Stimulated activated CD8-positive, alpha-beta memory T cell treated with anti-CD3 and anti-CD28 coated beads, Interleukin-7, amount 100 ng/mL, for 1 hour (primary cell): ENCODE measurements at places on chromosomes 5 and 9.

DNA sequence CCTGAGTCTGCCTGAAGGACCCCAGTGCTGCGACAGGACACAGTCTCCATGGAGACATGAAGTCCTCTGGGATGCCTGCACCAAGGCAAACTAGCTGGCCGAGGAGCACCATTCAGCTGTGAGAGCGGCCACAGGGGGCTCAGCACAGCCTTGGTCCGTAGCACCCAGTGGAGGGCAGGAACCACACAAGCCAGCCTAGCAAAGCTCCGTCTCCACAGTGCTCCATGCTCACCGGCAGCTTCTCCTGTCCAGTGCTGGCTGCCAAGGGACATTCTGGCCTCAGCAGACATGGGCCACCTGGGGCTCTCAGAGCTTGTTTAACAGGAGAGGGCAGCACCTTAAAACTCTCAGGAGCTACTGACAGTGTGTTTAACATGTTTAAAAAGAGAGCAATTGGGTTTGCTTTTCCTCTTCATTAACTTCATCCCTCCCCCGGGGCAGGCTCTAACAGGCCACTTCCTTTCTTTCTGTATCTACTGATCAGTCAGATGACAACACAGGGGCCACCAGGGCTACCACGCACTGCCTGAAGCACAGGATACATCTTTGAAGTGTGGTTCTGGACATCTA, 57.0 kb downstream of the SECISBP2 start:
- DNase-seq, result no peak

- DNase-seq, result no peak
Observed at GRCh38 chr9:113504725-113505590, 41.4 kb downstream of the RGS3 start.

DNA sequence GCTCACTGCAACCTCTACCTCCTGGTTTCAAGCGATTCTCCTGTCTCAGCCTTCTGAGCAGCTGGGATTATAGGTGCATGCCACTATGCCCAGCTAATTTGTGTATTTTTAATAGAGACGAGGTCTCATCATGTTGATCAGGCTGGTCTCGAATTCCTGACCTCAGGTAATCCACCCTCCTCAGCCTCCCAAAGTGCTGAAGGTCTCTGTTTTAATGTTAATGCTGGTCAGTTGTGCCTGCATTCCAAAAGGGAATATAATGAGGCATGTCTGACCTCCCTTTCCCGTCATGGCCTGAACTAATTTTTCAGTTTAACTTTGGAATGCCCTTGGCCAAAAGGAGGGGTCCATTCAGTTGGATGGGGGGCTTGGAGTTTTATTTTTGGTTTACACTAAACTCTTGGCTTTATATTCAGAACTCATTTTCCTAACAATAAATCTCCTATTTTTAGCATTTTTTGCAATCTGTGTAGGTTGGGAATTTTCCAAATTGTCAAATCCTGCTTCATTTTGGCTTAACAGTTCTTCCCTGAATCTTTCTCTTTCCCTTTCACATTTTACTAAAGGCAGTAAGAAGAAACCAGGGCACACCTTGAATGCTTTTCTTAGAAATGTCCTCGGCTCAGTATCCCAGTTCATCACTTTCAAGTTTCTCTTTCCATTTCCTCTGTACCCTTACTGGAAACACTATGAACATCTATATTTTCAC, 1175.5 kb downstream of the MAT2B start:
- no peak for DNase-seq

- DNase-seq, result no peak
Observed at GRCh38 chr9:13628526-13628925, 349.0 kb upstream of the MPDZ start.

- no peak for DNase-seq
Observed at GRCh38 chr9:36566813-36567221, 5.9 kb upstream of the MELK start.

GRCh38 chr5:169161022-169161680, 139.8 kb downstream of the SLIT3 start:
- DNase-seq, result no peak

GRCh38 chr9:134624137-134624591, 17.4 kb upstream of the COL5A1 start:
- DNase-seq, result no peak

DNA sequence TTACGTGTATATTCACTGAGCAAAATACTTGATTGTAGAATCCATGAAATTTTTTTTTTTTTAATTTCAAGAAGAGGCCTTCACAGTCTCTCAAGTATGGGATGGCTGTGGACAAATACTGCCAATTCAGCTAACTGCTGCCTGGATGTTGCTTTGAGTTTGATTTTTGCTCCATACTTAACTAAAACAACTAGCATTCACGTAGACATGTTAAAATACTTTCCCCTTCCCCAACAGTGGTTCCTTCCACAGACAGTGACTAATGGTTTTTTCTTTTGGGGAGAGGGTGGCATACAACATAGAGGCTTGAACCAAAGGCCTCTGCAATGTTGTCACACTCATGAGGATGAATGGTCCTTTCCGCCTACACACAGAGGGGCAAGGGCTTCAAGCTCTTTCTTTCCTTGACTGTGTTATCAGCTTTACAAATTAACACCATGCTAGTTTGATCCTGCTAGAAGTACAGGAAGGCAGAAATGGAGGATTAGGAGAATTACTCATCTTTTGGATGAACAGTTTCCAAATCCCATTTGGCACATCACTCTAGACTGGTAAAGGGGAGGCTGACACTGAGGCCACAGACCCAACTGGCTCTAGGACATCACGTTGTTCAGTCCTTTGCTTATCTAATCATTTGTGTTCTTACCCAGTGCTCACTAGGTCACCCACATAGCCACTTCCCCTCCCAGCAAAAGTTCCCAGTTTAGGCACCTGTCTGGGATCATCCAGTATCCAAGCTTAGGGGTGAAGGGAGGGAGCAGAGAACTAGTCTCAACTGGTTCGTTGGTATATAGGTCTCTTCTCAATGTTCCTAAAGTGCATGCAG, 1.8 kb upstream of the LEAP2 start:
- DNase-seq, result no peak

GRCh38 chr5:175282611-175283225, 161.3 kb downstream of the DRD1 start:
- no peak for DNase-seq

GRCh38 chr9:134341306-134341705, 15.1 kb downstream of the RXRA start:
- DNase-seq, result no peak

GRCh38 chr5:95966005-95966404, 4.4 kb upstream of the ELL2 start:
- DNase-seq, result no peak

DNA sequence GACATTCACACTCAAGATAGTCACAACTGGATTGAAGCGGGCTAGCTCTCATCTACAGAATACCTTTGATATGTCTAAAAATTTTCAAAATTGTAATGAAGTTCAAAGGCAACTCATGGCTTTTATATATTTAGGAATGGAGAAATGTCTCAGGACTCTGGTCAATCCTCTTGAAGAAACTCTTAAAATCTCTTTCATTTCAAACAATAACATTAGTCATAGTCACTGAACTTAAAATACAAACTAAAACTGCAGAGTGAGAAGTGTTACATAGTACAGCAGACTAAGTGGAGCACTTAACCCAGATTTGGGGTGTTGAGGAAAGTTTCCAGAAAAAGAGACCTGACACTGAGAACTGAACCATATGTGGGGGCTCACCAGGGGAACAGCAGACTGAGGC, 20.7 kb downstream of the FANCC start:
- DNase-seq, result no peak

GRCh38 chr5:175465282-175465681, 13.1 kb upstream of the SFXN1 start:
- no peak for DNase-seq

DNA sequence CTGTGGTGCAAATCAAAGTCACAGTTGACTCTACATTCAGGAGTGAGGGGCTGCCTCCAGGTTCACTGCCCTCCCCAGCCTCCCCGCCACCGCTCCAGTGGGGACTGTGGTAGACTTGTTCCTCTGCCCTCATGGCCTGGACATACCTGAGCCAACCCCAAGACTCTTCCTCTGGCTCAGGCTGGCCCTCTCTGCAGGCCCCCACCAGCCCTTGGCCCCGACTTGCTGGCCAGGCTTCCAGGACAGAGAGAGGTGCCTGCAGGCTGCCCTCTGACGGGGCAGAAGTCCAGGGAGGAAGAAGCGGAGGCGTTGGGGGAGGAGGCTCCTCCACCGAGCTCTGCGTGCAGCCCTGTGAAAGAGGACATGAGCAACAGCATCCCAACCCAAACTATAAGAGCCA, 2.8 kb upstream of the SARDH start:
- DNase-seq, result no peak
